ENCODE measurements at places on chromosomes 4 and X.

GRCh38 chr4:75630174-75630936 lies at the start of gene CDKL2:
Gene CDKL2, minus strand, starts transcription at chr4:75630528. Its CDS starts 4,540 bp downstream, at chr4:75625988.
- DNase-seq, result no peak

GRCh38 chr4:144666539-144667175 lies 20.7 kb downstream of the HHIP start:
- DNase-seq, result peak; percentile 52

GRCh38 chr4:169305651-169306050 lies 34.9 kb upstream of the SH3RF1 start:
- DNase-seq, result no peak

DNA sequence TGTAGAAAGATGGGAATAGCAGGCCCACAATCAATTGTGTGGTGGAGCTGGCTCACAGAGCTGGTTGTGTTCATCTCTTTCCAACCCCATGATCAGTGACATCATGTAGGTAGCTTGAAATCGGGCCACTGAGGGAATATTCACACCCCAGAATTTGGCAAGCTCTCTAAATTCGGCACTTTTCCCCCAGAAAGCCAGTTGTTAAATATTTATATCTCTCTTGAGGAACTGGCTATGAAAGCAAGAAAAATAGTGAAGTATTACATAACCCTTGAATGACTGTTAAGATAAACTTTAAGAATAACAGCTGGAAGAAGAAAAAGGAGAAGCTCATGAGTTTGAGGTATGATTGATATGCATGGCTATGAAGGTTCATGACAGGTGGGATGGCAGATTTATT lies 38.9 kb downstream of the GPRIN3 start:
- DNase-seq, result no peak

GRCh38 chr4:61217222-61217621 lies 17.1 kb downstream of the ADGRL3 start:
- no peak for DNase-seq

DNA sequence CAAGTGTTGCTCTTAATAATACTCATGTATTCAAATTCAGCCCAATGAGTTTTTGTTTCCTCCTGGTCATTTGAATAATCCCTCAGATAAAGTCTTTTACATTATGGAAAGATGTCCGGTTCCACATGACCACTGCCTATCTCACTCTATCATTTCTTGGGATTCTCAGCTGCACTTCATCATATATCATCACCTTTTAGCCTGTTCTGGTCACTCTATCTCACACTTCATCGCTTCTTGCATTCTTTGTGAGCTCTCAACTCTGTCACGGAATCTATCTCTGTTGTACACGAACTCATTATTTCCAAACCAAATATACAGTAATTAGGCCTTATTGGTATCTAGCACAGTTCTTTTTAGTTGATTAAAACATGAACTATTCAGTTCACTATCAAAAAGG lies 126.9 kb upstream of the HAND2 start:
- DNase-seq, result no peak

GRCh38 chr4:152454398-152455011 lies 81.4 kb downstream of the FBXW7 start:
- DNase-seq, result no peak

DNA sequence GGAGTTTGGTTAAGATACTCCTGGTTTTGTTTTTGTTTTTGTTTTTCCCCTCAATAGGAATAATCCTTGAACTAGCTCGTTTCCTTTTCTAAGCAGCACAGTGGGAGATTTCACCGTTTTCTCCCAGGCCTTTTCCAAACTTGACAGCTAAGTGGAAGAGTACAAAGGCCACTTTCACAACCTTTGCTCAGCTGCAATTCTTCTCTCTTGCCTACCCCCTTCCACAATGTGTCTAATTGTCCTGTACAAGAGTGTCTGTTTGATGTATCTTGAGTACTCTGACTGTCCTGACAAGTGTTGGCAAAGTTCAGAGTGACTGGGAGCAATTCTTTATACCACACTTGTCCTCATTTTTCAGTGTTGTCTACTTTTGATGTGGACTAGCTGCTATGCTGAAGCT lies 674.3 kb upstream of the AMOT start:
- DNase-seq, result no peak

DNA sequence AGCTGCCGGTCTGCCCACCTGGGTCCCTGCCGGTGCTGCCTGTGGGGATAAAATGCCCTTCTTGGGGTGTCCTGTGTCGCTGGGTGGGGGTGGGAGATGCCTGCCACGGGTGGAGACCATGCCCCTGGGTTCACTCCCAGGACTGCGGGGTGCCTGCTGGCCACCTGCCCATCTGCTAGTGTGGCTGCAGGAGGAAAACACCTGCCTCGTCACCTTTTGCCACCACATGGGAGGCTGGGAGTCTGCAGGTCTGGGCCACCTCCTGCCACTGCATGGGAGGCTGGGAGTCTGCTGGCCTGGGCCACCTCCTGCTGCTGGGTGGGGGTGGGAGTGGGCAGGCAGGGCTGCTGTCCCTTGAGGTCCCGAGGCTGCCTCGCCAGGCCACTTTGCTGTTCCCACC lies 58.8 kb upstream of the AFAP1 start:
- DNase-seq, result no peak

DNA sequence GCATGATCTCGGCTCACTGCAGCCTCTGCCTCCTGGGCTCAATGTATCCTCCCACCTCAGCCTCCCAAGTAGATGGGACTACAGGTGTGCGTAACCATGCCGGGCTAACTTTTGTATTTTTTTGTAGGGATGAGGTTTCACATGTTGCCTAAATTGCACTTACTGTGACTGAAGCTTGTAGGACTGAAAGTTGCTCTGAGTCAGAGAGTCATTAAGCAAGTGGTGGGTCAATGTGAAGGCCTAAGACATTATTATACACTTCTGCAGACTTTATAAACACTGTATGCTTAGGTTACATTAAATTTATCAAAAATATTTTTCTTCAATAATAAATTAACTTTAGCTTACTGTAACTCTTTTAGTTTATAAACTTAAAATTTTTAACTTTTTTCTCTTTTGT lies 170.2 kb downstream of the FAT4 start:
- DNase-seq, result no peak

GRCh38 chr4:92988301-92988700 lies 684.5 kb downstream of the GRID2 start:
- DNase-seq, result no peak

DNA sequence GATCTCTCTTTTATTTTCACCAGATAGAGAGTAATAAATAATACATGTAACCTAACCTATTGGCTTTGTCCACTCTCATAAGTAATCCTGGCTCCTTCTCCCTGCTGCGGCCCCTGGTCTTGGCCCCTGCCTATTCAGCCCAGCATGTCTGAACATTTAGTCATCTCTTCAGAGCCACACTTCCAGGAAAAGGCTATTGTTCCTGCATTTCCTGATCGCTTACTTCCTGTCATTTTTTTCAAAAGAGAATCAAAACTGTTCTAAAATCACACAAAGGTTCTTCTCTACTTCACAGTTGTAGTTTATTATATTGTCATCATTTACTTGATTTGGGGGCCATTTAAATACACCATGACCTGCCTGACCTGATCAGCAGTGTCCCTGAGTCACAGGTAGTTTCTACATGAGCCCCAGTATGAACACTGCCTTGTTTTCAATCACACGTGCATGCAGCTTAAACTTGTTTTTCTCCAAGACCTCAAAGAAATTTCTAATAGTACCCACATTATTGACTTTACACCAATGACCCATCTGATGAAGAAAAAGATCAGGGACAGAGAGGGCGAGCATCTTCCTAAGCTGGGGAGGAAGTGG lies 47.4 kb upstream of the KDR start:
- DNase-seq, result no peak

GRCh38 chrX:109934935-109935334 lies 68.0 kb upstream of the TMEM164 start:
- no peak for DNase-seq

GRCh38 chrX:150889131-150889530 lies 9.3 kb downstream of the CD99L2 start:
- DNase-seq, result no peak

GRCh38 chr4:159077702-159078495 lies 25.0 kb upstream of the RAPGEF2 start:
- no peak for DNase-seq

GRCh38 chrX:2188840-2189239 lies 311.9 kb downstream of the DHRSX start:
- DNase-seq, result no peak

DNA sequence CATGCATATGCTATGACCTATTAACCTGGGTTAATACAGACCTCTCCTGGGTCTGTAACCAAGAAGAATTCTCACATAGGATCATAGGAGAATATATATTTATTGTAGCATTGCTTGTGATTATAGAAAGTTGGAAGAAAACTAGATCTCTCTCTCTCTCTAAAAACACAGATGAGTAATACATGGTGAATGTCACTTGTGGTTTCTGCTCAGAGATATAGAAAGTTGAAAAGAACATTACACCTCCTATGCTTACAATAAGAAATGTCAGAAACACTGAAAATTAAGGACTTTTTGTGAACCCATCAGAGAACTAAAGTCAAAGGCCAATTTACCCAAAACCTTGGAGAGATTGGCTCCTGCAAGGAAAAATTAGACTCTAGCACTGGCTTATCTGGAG lies 1389.5 kb downstream of the FAM133A start:
- DNase-seq, result no peak

- DNase-seq, result no peak
These were observed 69.3 kb downstream of the NBDY start for GRCh38 chrX:56798339-56798711.

- no peak for DNase-seq
These were observed 137.6 kb upstream of the SPIN4 start for GRCh38 chrX:63488546-63489373.

DNA sequence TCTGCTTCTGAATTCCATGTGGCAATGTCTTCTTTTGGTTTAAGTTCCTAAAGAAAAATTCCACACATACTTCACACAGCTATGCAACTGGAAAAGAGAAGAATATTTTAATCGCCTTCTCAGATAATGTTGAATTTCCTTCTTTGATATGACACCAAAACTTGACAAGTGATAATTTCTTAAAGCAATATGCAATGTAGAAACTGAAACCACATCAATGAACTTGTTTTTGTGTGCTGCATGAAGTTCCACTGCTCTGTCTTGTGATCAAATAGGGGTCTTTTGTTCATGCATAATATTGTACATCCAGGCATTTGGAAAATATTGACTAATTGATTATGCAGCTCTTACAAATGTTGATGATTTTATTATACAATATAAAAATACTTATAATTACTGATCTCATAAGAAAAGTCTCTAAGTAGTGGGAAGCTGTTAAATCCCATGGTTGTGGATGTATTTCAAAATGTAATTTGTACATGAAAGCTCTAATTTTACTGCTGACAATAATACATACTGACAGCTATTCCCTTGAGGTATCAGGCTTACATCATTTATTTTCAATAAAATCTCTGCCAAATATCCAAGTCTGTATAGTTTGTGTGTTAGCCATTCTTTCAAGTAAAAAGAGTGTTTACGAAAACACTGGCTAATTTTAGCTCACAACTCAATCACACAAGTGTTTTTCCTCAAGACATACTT lies 56.5 kb downstream of the AGA start:
- no peak for DNase-seq

- no peak for DNase-seq
These were observed 15.5 kb downstream of the MCF2 start for GRCh38 chrX:139692506-139692849.

GRCh38 chrX:139297638-139298037 lies 232.9 kb upstream of the F9 start:
- no peak for DNase-seq

- no peak for DNase-seq
These were observed 21.2 kb upstream of the MSX1 start for GRCh38 chr4:4838051-4838935.

- DNase-seq, result peak; percentile 35
These were observed 25.8 kb upstream of the KLHL34 start for GRCh38 chrX:21683941-21684340.

- DNase-seq, result no peak
These were observed 120.9 kb upstream of the NRK start for GRCh38 chrX:105701310-105702052.

- DNase-seq, result no peak
These were observed 24.8 kb downstream of the SPRY1 start for GRCh38 chr4:123421227-123421936.

Measured in AG09309 (cell line).